Bone marrow (tissue), 2 donors: ENCODE measurements at places on chromosomes 13 and 19.

- DNase-seq, result no peak
Measured at GRCh38 chr13:113527272-113527958, 36.9 kb upstream of the DCUN1D2 start.

DNA sequence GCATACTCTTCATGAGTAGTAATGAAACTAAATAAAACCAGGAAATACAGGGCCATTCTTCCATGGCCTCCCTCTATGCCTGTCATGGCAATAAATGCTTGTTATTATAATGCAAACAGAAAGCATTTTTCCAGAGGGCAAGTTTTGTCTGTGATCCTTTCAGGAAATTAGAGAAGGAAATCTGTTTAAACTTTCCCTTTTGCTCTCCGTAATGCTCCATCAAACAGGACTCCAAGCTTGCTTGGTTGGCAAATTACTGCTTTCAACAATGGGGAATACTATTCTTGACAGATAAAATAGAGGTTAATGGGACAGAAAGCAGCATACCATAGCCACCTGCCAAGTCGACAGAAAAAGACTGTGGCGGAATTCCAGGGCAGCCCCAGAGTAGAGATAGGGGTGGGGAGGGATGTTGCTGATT is 252.5 kb downstream of the LHFPL6 start:
- no peak for DNase-seq

DNA sequence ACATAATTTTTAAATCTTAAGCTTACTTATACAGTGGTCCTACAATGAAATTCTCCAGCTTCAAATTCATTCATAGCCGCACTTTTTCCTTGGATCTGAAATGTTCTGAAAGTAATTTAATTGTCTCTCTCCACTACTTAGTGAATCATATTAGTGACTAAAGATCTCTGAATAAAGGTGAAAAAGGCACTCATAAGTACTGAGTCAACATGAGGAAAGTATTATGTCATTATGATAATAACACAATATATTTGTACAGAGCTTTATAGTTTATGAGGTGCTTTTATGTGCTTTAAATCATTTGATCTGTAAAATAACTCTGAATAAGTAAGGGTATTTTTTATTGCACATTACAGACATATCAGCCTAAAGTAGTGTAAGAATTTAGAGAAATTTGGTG is 628.2 kb upstream of the SLITRK5 start:
- DNase-seq, result no peak

- no peak for DNase-seq
Measured at GRCh38 chr13:99380921-99381645, 73.9 kb upstream of the GPR183 start.

- no peak for DNase-seq
Measured at GRCh38 chr19:13962699-13963602, 10.6 kb downstream of the DCAF15 start.

GRCh38 chr13:48132961-48133360 is 38.1 kb upstream of the MED4 start:
- DNase-seq, result no peak

DNA sequence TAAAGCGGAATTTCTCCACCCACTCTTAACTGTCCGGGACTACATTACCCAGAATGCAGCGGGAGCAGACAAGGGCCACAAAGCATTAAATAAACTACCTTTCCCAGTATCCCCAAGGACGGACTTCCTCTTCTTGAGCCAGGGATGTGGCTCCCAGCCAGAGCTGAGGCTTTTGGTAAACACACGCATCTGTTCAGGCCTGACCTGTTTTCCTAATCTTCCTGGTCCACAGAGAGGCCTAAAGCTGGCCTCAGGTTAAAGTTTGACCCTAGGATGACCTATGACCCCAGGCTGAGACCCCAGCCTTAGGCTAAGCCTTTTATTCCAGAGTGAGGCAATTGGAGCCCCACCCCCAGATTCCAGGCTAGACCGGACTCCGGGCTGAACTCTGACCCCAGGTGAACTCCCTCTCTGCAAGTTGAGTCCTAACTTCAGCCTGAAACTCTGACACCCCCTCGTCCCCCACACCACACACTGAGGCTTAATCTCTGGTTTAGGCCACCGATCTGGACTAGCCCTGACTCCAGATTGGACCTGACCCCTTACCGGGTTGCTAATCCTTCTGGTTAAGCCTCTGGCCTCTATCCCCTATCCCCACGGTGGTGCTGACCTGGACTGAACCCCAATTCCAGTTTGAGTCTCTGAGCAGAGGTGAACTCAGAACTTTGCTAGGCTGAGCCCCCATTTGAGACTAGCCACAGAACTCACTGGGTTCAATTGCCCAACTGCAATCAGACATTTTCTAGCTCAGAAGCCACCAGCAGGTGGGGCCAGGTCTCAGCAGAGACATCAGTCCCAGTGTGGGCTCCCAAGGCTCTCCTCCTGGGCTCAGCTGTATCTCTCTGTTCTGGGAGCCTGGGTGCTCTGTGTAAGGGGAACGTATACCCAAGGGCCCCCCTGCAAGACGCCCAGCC is 750 bp upstream of the GPR108 start:
- peak; percentile 54 for DNase-seq

DNA sequence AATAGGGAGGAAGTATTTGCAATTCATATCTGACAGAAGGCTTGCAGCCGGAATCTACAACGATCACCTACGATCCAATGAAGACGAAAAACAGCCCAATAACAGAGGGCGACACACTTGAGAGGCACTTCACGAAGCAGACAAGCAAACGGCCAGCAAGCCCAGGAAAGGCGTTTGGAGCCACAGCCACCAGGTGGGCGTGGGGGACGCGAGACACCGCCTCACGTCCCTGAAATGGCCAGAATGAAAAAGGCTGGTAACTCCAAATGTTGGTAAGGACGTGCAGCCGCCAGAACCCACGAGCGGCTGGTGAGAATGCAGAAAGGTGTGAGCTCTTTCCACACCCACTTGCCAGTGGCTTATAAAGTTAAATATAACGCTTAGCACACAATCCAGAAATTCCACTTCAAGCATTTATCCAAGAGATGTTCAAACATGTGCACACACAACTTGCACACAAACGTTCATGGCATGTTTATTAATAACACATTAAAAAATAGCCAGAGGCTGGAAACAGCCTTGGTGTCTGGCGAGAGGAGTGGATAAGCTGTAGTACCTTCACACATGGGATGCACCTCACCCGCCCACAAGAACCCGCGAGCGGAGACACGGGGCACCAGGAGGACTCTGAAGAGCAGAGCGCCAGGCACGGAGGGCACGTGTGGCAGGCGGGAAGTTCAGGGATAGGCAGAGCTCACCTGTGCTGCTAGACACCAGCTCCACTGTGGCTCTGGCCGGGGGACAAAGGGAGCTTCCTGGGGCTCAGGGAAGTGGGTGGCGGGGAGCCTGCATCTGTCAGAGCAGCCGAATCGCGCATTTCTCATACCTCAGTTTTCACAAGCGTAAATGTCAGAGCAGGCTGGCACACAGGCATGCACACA is 89.3 kb downstream of the SPACA7 start:
- DNase-seq, result no peak
